ENCODE measurements at places on chromosomes 1 and 21.

- no peak for DNase-seq
Measured at GRCh38 chr1:242440757-242441156, 83.7 kb downstream of the PLD5 start.

DNA sequence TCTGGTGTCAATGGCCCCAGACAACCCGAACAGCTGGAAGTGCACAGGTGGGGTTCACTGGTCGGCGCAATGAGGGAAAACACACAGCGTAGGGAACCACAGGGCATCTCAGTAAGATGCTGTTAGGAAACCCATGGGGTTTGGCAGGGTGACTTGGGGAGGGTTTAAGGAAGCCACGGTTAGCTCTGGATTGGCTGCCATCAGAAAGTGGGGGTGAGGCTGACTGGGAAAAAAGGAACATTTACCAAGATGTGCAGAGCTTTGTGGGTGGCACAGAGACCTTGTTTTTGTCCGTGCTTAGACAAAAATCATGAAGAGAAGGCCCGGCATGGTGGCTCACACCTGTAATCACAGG, 11.0 kb downstream of the ALDH4A1 start:
- no peak for DNase-seq

- DNase-seq, result peak; percentile 79
Measured at GRCh38 chr1:38046884-38047602, 450 bp upstream of the POU3F1 start.

- no peak for DNase-seq
Measured at GRCh38 chr1:241020851-241021697, 335.9 kb downstream of the RGS7 start.

- DNase-seq, result no peak
Measured at GRCh38 chr1:22258698-22259097, 115.8 kb upstream of the WNT4 start.

GRCh38 chr1:107196973-107197562, 56.2 kb downstream of the NTNG1 start:
- no peak for DNase-seq

DNA sequence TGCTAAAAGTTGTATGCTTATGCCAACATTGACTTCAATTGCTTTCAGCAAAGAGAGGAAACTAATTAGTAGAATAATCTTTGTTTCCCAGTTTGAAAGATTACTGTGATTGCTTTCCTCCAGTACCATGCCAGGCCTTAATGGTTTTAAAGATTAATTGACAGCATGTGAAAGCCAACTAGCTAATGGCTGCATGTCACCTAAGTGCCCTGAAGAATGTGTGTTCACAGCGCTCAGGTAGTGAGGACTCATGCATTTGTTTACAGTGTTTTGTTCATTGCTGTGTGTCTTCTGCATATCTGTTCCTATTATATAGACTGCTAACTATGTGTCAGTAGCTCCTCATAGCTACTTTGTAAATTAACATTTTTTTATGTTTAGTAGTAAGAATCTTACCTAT, 335.6 kb downstream of the LRRIQ3 start:
- DNase-seq, result no peak

GRCh38 chr1:5856246-5856815, 135.9 kb downstream of the NPHP4 start:
- peak; percentile 19 for DNase-seq

- DNase-seq, result peak; percentile 11
Measured at GRCh38 chr1:70043804-70044203, 161.6 kb downstream of the LRRC40 start.

GRCh38 chr1:72570815-72571214, 288.5 kb upstream of the NEGR1 start:
- no peak for DNase-seq

DNA sequence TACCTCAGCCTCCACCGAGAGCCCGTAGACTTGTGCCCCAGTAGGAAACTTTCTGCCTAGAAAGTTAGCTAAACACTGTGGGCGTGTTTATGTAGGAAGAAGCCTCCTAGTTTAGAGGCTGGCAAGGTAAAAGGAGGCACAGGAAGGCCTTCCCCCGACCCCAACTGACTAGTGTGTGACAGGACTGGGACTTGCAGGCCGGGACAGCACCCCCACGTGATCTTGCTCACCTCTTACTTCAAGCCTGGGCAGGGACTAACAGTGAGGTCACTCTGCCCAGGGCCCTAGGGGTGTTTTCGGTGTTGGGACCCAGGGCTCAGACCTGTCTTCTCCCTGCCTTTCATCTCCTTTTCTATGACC, 392 bp upstream of the TAGLN2 start:
- peak; percentile 43 for DNase-seq

Data from HTR-8/SVneo (cell line).